ENCODE measurements at places on chromosomes 5 and 9. TPM values are rescaled to one million over a fixed set of nuclear protein-coding genes. Genes with fewer than 3 reads are reported as not detected.

- no peak overlapping the region for H3K27ac ChIP-seq
- DNase-seq: peak; percentile 40
- no peak overlapping the region for H3K4me3 ChIP-seq
- H3K4me1 ChIP-seq: no peaks in the 10 kb centered on the region
- H3K36me3 ChIP-seq: no peaks in the 10 kb centered on the region
- H3K27me3 ChIP-seq: no peaks in the 10 kb centered on the region
Observed at GRCh38 chr5:178307267-178308045, 74.9 kb upstream of the PHYKPL start.

DNA sequence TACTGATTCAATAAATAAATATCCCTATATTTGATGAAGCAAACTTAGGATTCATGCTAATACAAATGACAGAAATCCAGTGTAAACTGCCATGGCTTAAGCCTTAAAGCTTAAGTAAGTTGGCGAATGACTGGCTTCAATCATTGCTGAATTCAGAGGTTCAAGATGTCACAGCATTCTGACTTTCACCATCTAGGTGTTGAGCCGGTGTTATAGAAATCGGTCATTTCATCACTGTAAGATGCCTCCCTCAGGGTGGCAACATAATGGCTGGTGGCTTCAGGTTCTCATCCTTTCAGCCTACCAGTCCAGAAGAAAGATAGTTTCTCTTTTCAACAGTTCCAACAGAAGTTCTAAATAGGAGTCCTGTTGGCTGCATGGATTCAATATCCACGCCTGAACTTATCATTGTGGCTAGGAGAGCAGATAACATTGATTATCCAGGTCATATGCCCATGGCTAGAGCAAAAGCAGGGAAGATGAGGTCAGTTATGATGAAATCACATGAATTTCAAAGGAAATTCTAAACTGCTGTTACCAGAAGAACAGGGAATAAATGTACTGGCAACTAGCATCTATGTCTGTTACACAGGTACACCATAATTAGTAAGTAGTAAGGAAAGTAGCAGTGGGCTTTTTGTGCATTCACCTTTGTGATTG, 364.3 kb downstream of the ARRDC3 start:
- no peak overlapping the region for H3K27ac ChIP-seq
- no peak for DNase-seq

DNA sequence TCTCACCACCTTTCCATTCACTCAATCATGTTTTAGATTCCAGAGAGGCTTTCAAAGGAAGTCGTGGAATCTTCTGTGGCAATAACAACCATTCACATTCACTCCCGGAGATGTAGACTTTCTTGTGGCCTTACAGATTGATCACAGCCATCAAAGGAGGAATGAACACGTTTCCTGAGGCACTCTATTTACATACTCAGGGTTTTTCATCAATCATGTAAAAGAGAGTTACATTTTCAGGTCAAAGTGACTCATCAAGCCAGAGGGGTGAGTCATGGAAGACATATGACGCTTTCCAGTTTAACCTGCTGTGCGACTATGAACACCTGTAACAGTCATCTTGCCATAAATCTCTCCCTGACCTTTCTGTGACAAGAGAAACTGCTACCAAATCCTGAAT, 39.3 kb upstream of the RAD23B start:
- H3K4me3 ChIP-seq: no peak overlapping the region
- no peaks in the 10 kb centered on the region for H3K4me1 ChIP-seq
- H3K27ac ChIP-seq: no peak overlapping the region
- DNase-seq: no peak

DNA sequence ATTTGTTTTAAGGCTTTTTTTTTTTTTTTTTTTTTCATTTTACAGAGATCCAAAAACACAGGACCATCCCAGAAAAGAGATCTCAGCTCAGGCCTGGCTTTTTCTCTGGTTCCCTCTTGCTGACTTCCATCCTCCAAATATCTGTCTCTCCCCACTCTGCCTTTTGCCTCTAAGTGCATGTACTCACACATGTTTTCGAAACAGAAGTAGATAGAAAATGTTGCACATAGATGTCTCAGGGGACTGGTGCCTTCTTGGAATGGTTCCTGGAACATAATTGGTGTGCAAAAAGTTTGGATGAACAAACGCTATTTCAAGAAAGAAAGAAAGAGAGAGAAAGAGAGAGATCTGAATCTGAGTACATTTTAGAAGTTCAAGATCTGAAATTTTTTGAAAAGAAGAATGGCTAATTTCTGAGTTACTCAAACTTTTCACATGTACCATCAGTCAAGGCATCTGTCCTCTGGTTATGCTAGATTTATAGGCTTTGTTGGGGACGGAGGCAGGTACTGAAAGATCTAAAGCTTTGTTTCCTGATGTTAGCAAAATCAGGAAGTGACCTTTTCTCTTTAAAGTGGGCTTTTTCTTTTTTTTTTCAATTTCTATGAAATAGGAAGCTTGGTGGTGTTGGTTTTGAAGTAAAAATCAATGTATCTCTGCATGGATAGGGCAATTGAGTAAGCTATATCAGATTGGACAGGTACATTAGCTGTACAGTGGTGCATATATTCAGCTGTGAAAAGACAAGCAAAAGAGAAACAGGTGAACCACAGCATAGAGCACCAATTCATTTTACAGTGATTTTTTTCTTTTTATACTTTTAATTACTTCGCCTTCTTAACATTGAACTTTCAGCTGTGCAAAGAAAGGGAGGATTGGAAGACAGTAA, 8.5 kb upstream of the TNFSF8 start:
- DNase-seq: no peak
- H3K27me3 ChIP-seq: no peaks in the 10 kb centered on the region
- no peaks in the 10 kb centered on the region for H3K36me3 ChIP-seq
- H3K4me3 ChIP-seq: no peak overlapping the region
- no peak overlapping the region for H3K27ac ChIP-seq

The ARL10 gene
- total RNA-seq: 13.3 TPM

The LHX3 gene
- total RNA-seq: not detected

- DNase-seq: no peak
Observed at GRCh38 chr9:100937382-100937781, 91.1 kb upstream of the PLPPR1 start.

The C1QTNF2 gene
- 9.1 TPM for total RNA-seq

DNA sequence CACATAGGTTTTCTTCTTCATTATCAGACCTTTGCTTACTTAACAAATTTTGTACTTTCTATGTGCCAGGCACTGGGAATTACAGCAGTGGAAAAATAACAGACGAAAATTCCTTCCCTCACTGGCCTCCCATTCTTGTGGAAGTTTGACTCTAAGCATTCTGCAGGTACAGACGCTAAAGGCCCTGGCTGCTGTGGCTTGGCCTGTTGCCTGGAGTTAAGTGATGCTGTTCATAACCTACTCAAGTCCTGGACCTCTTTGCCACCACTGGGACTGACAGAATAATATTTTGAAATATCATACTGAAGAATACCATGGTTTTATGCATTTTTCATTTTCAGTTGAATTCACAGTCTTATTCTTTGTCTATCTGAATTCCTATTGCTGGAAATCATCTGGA, 97.3 kb upstream of the SPATA31C2 start:
- H3K36me3 ChIP-seq: no peaks in the 10 kb centered on the region
- no peaks in the 10 kb centered on the region for H3K27me3 ChIP-seq
- DNase-seq: no peak
- H3K4me1 ChIP-seq: no peaks in the 10 kb centered on the region

The WDR31 gene
- total RNA-seq: 2.1 TPM

The CNTNAP3 gene
- total RNA-seq: 9.3 TPM

- peaks cover 2% of the 10 kb centered on the region for H3K36me3 ChIP-seq
- no peak overlapping the region for H3K27ac ChIP-seq
- no peaks in the 10 kb centered on the region for H3K4me1 ChIP-seq
Observed at GRCh38 chr9:114005371-114006154, 72.5 kb downstream of the AMBP start.

GRCh38 chr5:1658665-1659064, 134.9 kb upstream of the LPCAT1 start:
- no peaks in the 10 kb centered on the region for H3K36me3 ChIP-seq
- H3K4me1 ChIP-seq: no peaks in the 10 kb centered on the region
- DNase-seq: no peak
- H3K4me3 ChIP-seq: no peak overlapping the region
- peaks cover 1% of the 10 kb centered on the region for H3K27me3 ChIP-seq

DNA sequence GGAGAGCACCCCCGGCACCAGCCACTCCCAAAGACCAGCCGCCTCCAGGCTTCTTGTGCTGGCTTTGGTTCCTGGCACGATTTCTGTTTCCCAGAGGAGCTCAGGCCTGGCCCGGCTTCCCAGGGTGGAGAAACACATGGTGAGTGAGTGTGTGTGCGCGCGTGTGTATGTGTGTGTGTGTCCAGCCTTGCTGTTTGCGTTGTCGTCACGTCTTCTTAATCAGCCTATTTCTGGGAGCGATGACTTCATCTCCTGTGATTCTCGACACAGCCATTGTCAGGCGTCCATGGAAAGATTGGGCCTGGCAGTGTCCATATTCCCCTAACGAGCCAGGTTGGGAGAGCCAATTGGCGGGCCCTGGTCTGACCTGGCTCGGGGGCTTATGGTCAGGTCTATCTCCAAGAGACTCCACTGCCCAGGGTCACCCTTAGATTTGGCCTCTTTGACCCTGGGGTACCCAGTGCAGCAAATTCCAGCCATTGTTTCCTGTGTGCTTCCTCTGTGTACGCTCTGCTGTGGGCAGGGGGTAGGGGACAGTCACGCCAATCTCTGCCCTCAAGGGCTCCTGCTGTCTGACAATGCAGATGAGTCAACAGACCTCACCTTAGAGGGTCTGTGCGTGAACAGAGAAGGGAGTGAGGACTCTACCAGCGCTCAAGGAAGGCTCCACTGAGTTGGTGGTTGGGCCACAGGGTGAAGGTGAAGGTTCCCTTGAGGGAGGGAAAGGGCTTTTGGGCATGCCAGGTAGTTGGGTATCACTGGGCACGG, 73.8 kb downstream of the DAB2IP start:
- DNase-seq: peak; percentile 97
- no peaks in the 10 kb centered on the region for H3K27me3 ChIP-seq

DNA sequence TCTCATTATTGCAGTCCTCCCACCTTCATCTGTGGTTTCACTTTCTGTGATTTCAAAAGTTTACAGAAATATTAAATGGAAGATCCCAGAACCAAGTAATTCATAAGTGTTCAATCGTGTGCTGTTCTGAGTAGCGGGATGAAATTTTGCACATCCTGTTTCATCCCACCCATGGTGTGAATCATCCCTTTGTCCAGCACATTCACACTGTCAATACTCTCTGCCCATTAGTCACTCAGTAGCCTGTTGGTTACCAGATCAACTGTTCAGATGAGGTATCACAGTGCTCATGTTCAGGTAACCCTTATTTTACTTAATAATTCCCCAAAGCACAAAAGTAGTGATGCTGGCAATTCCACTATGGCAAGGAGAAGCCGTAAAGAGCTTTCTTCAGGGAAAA, 26.8 kb downstream of the FAM81B start:
- no peak overlapping the region for H3K4me3 ChIP-seq
- H3K27ac ChIP-seq: no peak overlapping the region
- H3K4me1 ChIP-seq: no peaks in the 10 kb centered on the region
- no peaks in the 10 kb centered on the region for H3K36me3 ChIP-seq
- DNase-seq: no peak

- no peak overlapping the region for H3K27ac ChIP-seq
- H3K4me3 ChIP-seq: no peak overlapping the region
- no peaks in the 10 kb centered on the region for H3K36me3 ChIP-seq
- no peaks in the 10 kb centered on the region for H3K4me1 ChIP-seq
Observed at GRCh38 chr9:136387217-136387616, 12.8 kb downstream of the SNAPC4 start.

The PCDHA3 gene
- 0.36 TPM for total RNA-seq

The SLC46A2 gene
- not detected for total RNA-seq
